BJ (cell line): ENCODE measurements at places on chromosomes 6 and 20.

DNA sequence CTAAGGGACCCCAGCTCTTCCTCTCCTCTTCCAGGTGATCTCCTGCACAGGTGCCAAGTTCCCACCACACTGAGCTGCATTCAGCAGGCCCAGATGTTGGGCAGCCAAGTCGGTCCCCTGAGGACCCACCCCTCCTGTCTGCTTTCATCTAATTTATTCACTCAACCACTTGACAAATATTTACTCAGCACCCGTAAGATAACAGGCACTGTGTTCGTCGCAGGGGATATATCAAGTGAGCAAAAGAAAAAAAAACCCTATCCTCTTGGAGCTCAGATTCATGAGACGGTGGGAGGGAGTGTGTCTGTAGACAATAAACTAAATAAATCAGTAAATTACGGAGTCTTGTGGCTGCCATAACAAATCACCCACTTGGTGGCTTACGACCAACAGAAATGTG, 143.6 kb downstream of the MRPL14 start:
- no peak for DNase-seq

- no peak for DNase-seq
Observed at GRCh38 chr20:11502061-11502460, 415.6 kb upstream of the BTBD3 start.

- no peak for DNase-seq
Observed at GRCh38 chr20:14260367-14260766, 77.0 kb downstream of the FLRT3 start.

- DNase-seq = no peak
Observed at GRCh38 chr20:58022711-58023110, 205.7 kb downstream of the ANKRD60 start.

GRCh38 chr6:112407101-112407590, 60.0 kb downstream of the RFPL4B start:
- DNase-seq = no peak

DNA sequence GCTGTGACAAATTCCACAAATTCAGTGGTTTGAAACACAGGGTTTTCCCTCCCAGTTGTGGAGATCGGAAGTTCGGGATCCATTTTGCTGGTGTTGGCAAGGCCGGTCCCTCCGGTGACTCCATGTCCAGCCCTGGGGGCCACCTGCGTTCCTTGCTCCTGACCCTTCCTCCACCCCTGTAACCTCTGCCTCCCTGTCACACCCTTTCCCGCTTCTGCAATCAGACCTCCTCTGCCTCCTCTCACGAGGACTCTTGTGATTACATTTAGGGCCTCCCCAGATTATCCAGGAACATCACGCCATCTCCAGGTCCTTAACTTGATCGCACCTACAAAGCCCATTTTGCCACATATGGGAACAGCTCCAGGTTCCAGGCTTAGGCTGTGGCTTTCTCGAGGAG, 12.5 kb downstream of the RPS6KA2 start:
- no peak for DNase-seq
